ENCODE measurements at places on chromosomes 7 and 10.

DNA sequence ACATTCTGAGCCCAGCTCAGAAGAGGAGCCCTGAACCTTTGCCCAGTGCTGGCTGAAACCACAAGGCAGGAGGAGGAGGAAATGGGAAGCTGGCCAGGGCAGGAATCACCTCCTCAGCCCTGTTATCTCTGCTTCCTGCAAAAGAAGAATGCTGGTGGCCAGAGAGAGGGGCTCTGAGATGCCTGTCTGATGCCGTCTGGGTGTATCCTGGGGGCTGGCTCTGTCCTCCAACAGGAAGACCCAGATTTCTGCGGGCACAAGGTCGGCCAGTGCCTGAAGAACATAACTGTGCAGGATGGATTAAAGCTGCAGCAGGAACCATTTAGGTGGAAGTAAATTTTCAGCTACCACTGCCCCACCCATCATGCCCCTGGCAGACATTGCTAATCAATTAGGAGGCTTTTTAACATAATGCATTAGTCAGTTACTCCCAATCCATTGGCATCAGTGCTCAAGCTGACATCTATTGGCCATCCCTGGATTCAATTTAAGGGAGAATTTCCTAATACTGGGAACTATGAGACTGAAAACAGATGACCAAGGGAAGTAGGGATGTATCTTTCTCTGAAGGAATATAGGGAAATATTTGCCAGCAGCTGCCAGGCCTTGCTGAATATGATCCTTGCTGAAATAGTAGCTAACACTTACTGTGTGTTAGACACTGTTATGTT is 67.7 kb downstream of the COL13A1 start:
- DNase-seq, result no peak

GRCh38 chr10:13673156-13673555 is 86.4 kb downstream of the PRPF18 start:
- peak; percentile 52 for DNase-seq

- DNase-seq, result peak; percentile 26
Observed at GRCh38 chr7:125090596-125090995, 161.0 kb upstream of the POT1 start.

- no peak for DNase-seq
Observed at GRCh38 chr7:98483964-98484545, 83.2 kb upstream of the BAIAP2L1 start.

DNA sequence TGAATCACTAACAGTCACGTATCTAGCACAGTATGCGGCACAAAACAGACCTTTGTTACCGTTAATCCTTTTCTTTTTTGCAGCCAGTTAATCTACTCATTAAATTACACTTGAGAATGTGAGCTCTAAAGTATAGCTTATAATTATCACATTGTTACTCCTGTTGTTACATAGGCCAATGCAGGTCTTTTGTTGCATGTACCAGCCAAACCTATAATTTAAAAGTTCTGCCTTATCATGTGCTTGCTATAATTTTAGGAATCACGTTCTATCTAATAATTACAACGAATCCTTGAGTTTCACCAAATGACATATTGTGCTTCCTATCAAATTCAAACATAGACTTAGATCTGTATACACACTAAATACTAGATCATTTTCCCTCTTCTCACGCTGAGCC is 245.1 kb downstream of the DGKI start:
- DNase-seq, result no peak

DNA sequence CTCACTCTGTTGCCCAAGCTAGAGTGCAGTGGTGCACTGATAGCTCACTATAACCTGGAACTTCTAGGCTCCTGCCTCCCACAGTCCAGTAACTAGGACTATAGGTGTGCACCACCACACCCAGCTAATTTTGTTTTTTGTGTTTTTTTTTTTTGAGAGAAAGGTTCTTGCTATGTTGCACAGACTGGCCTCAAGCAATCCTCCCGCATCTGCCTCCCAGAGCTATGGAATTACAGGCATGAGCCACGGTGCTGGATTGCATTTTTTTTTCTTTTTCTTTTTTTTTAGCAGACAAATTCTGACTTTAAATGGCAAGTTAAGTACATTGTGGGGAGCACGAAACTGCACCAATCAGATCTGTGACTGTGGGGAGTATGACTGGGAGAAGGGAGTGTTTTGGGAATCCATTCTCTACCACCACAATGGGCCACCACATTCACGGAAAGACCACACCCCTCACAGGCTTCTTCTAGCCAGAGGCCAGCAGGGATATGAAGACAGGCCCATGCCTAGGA is 58.1 kb upstream of the MSMB start:
- DNase-seq, result no peak

- DNase-seq, result no peak
Observed at GRCh38 chr7:37000511-37000910, 276.2 kb upstream of the AOAH start.

GRCh38 chr10:127834221-127834620 is 58.5 kb downstream of the CLRN3 start:
- DNase-seq, result no peak

DNA sequence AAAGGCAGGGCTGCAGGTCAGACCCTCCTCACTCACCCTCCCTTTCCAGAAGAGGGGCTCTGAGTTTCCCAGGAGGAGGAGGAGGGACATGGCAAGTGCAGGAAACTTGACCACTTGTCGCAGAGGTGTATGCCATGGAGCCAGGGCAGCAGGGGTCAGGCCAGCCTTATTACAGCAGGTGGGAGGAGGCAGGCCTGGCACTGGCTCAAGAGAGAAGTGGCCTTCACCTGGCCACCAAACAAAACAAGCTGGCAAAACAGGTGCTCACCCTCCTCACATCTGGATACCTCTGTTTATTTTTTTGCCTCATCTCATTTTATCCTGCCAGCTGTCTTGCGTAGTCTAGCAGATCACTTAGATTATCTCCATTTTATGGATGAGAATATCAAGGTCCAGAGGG is 12.5 kb downstream of the COL13A1 start:
- no peak for DNase-seq

GRCh38 chr10:5070648-5071410 is 23.4 kb upstream of the AKR1C3 start:
- DNase-seq, result no peak

DNA sequence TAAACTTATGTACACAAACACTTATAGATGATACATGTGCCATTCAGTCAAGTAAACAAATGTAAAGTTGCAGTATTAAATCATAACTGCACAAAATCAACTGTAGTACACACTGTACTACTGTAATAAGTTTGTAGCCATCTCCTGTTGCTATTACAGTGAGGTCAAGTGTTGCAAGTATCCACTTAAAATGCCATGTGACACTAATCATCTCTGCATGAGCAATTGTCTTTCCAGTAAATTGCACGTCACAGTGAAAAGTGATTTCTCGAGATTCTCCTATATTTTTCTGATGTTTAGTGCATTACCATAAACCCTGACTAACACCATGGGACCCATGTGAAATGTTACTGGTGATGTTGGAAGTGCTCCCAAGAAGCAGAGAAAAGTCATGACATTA is 293.3 kb upstream of the SP4 start:
- DNase-seq, result no peak

GRCh38 chr10:49312246-49312869 is 13.4 kb downstream of the C10orf71 start:
- DNase-seq, result no peak

GRCh38 chr10:4351723-4352413 is 474.1 kb upstream of the AKR1E2 start:
- no peak for DNase-seq

Data from mesendoderm (in vitro differentiated cells).